Mesenteric fat pad (tissue), 1 donor: ENCODE measurements at places on chromosomes 13 and 19. TPM values are rescaled to one million over a fixed set of nuclear protein-coding genes. Genes with fewer than 3 reads are reported as not detected.

KLHL1 gene
- not detected for total RNA-seq

GGN gene
- 1.0 TPM for total RNA-seq

- no peak for DNase-seq
Measured at GRCh38 chr13:30222254-30222653, 85.1 kb downstream of the KATNAL1 start.

DNA sequence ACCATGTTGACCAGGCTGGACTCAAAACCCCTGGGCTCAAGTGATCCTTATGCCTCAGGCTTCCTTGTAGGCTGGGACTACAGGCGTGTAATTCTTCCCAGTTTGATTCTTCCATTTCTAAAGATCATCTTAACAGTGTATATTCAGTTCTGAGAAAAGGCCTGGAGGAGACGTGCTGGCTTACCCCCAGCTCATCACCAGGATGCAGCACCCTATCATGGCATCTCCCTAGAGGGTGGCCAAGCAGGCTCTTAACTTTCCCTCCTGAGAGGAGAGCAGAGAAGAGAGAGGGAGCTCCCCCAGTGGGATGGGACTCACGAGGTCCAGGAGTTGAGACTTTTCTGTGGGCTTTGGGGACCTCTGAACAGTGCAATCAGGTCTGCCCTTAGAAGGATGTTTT lies 2.1 kb upstream of the TUBA3C start:
- DNase-seq, result peak; percentile 16

DNA sequence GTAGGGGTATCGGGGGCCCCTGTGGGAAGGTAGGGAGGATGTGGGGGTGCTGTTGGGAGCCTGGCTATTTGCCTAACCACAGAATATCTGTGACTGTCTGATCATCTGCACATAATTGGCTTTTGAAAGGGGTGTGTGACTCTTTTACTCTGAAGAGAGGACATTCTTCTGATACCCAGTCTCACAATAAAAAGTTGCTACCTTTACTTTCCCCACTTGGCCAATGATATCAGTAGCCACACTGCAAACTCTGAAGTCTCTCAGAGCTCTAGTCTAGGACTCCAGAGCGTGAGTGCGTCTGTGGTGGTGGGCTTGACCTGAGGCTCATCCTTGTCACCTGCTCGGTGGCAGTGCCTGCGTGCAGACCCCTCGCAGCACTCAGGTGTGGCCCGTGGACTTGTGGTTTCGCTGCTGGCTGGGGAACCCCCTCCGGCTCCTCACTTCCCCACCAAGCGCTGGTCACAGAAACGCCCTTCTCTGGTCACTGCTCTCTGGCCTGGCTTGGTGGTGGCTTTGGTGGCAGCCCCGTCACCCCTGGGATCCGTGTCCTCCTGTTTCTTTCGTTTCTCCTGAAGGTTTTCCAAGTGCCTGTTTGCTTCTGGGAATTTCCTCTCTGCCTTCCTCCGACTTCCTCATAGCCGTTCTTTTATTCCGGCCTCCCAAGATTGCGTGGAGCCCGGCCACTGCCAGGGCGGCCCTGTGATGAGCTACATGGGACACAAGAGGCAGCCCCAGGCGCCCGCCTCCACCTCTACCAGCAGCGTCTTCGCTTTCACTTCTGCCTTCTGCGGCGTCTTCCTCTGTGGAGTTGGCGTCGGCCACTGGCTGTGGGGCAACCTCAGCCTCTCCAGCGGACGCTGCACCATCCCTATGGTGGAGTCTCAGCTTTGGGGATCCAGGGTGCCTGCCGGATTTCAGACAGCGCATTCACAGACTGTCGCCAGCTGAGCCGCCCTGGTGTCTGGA lies 78.0 kb downstream of the ATP11A start:
- DNase-seq, result no peak

DNA sequence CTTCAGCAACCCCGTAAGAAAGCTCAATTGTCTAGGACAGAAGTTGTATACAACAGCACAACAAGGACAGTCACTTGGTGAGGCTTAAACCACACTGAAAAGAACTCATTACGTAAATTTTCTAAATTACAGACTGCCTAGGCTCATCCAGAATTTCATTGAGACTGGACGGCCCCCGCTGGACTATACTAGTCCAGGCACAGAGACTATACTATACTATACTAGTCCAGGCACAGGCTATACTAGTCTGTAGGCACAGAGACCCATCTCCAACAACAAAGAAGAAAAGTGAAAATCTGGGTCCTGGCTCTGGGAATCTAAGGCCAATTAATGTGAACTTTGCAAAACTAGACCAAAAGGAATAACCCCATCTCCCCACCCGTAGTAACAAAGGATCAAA lies 700 bp downstream of the ZNF816 start:
- no peak for DNase-seq

- DNase-seq, result no peak
Measured at GRCh38 chr19:55088543-55089341, 13.1 kb downstream of the EPS8L1 start.

DNA sequence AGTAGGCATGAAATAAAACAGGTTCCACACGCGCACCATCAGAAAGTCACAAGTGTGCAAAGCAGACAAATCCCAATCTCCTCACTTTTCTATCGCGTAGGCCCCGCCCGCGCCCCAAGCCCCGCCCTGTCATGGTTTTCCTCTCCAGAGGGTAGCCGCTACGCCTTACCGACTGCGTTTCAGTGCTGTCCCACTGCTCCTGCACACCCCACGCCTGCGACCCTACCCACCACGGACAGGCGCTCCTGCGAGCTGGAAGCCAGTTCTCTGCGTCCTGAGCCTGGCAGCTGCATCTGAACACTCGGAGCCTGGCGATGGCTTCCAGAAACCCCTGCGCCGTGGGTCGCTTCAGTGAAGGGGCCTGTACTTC lies 379 bp upstream of the ZNF470 start:
- DNase-seq, result peak; percentile 90

- no peak for DNase-seq
Measured at GRCh38 chr13:54989418-54989817, 1960.8 kb downstream of the OLFM4 start.

DNA sequence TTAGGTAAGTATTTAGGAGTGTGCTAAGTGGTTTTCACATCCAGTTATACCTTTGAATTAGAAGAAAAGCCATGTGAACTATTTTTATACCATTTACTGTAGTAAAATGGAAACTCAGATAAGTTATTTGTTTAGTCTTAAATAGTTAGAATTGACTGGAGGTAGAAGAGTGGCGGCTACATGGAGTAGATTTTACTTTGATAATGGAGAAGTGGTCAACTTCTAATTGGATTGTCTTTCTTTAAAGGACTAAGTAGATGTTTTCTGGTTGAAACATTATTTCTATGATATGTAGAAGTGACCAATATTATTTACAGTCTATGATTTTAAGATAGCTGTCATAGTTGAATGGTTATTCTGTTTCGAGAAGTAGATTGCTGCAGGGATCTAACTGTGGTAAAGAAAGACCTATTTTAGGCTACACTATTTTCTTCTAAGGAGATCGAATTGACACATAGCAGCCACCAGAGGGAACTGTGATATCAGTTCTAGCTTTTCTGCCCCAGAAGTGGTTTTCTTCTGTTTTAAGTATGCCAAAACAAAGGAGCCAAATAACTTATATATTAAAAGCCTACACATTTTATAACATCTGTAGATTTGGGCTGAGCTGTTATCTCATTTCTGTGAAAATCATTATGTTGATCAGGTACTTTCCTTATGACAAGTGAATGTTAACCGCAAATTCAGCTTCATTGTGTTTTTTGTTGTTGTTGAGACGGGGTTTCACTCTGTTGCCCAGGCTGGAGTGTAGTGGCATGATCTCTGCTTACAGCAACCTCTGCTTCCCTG lies 26.1 kb downstream of the ZMYM2 start:
- DNase-seq, result no peak

DNA sequence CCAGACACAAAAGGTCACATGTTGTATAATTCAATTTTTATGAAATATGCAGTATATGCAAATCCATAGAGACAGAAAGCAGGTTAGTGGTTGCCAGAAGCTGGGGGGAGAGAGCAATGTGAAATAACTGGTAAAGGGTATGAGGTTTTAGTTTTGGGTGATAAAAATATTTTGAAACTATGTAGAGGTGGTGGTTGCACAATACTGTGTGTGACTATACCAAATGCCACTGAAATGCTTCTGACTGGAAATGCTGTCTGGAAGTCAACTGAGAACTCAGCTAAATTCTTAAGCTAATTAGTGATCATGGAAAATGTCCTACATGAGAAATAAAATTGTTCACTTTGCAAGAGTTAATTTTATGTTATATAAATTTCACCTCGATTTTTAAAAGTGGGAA lies 65.3 kb upstream of the RXFP2 start:
- no peak for DNase-seq
